ENCODE measurements at places on chromosomes 3 and 15.

- peak overlapping the region; percentile 74 for H3K27ac ChIP-seq
- no peak for DNase-seq
- H3K4me1 ChIP-seq: no peaks in the 10 kb centered on the region
- H3K36me3 ChIP-seq: no peaks in the 10 kb centered on the region
- H3K4me3 ChIP-seq: no peak overlapping the region
Measured at GRCh38 chr3:41715376-41715775, 246.5 kb downstream of the ULK4 start.

- no peaks in the 10 kb centered on the region for H3K4me1 ChIP-seq
- no peaks in the 10 kb centered on the region for H3K27me3 ChIP-seq
- no peaks in the 10 kb centered on the region for H3K36me3 ChIP-seq
- DNase-seq: no peak
- no peak overlapping the region for H3K4me3 ChIP-seq
Measured at GRCh38 chr3:111708157-111708771, 113.1 kb upstream of the ZBED2 start.

DNA sequence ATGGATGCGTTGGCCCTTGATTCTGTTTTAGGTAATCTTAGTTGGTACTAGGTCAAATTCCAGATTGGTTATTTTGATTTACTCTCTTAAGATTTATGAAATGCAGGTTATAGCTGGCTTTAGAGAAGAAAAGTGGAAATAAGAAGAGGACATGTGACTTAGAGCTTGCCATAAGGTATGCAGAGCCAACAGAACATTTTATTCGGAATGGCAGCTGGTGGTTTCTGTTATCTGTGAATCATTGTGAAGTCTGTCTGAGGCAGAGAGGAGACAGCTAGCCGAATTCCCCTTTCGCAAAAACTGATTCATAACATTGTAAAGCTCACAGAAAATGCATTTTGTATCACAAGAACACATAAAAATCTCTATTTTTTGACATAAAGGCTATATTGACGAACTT lies 82.1 kb downstream of the FILIP1L start:
- H3K27ac ChIP-seq: no peak overlapping the region
- H3K4me3 ChIP-seq: no peak overlapping the region

- H3K27me3 ChIP-seq: no peaks in the 10 kb centered on the region
- DNase-seq: no peak
- no peaks in the 10 kb centered on the region for H3K4me1 ChIP-seq
- no peak overlapping the region for H3K4me3 ChIP-seq
Measured at GRCh38 chr15:42707873-42708544, 28.9 kb downstream of the CDAN1 start.

DNA sequence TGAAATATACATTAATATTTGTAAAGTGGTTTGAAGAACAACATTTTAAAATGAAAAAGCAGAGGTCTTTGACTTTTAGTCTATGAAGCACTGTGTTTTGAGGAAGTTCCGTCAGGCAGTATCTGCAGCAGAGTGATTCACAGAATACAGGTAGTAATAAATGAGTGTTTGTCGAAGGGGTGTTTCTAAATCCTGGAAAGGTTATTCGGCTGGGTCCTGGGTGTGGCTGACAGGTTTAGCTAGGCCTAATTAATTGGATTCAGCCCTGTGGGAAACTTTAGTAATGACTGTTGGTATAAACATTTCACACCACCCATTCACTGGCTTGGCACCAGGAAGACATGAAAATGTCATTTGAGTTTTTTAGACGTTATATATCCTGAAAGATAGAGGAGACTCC lies 51.3 kb downstream of the TIPARP start:
- no peak overlapping the region for H3K4me3 ChIP-seq
- DNase-seq: no peak

- H3K27ac ChIP-seq: no peak overlapping the region
- no peaks in the 10 kb centered on the region for H3K36me3 ChIP-seq
- H3K27me3 ChIP-seq: no peaks in the 10 kb centered on the region
- H3K4me3 ChIP-seq: no peak overlapping the region
Measured at GRCh38 chr15:61749169-61749568, 311.1 kb downstream of the VPS13C start.

- no peaks in the 10 kb centered on the region for H3K4me1 ChIP-seq
- H3K27me3 ChIP-seq: no peaks in the 10 kb centered on the region
- DNase-seq: no peak
- H3K27ac ChIP-seq: no peak overlapping the region
- no peaks in the 10 kb centered on the region for H3K36me3 ChIP-seq
- no peak overlapping the region for H3K4me3 ChIP-seq
Measured at GRCh38 chr3:31924610-31925270, 56.3 kb downstream of the OSBPL10 start.

- DNase-seq: no peak
- H3K27me3 ChIP-seq: no peaks in the 10 kb centered on the region
- H3K4me3 ChIP-seq: no peak overlapping the region
- no peaks in the 10 kb centered on the region for H3K36me3 ChIP-seq
- no peaks in the 10 kb centered on the region for H3K4me1 ChIP-seq
Measured at GRCh38 chr3:154718053-154718452, 288.1 kb upstream of the GPR149 start.

DNA sequence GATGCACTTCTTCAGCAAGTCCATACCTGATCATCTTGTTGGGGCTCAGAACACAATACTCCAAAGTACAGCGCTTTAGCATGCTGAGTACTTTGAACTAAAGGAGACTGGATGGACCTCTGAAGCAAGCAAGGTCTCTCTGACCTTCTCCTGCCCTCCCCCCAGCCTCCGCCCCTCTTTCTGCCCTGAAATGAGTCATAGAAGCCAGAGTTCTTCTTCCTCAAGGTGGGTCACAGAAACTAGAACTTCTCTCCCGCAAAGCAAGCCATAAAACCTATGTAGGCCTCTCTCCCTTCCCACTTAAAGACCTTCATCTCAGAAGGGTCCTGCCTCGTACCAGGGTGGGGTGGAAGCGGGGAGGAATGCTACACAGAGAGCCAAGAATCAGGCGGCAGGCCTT lies 230.5 kb upstream of the PROK2 start:
- H3K4me1 ChIP-seq: no peaks in the 10 kb centered on the region
- H3K36me3 ChIP-seq: no peaks in the 10 kb centered on the region
- no peak overlapping the region for H3K27ac ChIP-seq
- no peak overlapping the region for H3K4me3 ChIP-seq
- DNase-seq: no peak

- H3K36me3 ChIP-seq: no peaks in the 10 kb centered on the region
- H3K4me3 ChIP-seq: no peak overlapping the region
- no peaks in the 10 kb centered on the region for H3K27me3 ChIP-seq
- peak overlapping the region; percentile 78 for H3K27ac ChIP-seq
- peak; percentile 71 for DNase-seq
Measured at GRCh38 chr3:186976837-186977750, 46.8 kb downstream of the ST6GAL1 start.
